Suppressor macrophage (primary cell): ENCODE measurements at places on chromosomes 13 and 19.
A peak's percentile ranks its signal among the peaks of the same experiment; 100 is the strongest.

GRCh38 chr19:31974941-31975340 lies 370.5 kb upstream of the ZNF507 start:
- no peak for DNase-seq

GRCh38 chr19:4456843-4457653 lies 546 bp downstream of the UBXN6 start:
- DNase-seq: peak; percentile 65

GRCh38 chr13:107765724-107766401 lies 449.5 kb downstream of the LIG4 start:
- DNase-seq: no peak

DNA sequence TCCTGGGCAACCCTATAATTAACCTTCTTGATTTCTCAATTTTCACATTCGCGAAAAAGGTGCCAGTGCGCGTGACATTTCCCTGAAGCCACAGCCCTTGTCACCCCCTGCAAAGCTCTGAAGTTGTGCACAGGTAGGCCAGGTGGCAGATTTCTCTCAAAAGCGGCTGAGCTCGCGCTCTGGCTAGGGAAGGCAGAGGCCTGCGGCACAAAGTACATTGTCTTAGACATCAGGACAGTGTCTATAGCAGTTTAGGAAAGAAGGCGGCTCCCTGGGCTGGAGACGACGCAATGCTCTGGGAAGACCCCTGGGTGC lies 42.9 kb upstream of the ZNF14 start:
- DNase-seq: no peak

GRCh38 chr19:55088543-55089341 lies 13.1 kb downstream of the EPS8L1 start:
- peak; percentile 86 for DNase-seq

DNA sequence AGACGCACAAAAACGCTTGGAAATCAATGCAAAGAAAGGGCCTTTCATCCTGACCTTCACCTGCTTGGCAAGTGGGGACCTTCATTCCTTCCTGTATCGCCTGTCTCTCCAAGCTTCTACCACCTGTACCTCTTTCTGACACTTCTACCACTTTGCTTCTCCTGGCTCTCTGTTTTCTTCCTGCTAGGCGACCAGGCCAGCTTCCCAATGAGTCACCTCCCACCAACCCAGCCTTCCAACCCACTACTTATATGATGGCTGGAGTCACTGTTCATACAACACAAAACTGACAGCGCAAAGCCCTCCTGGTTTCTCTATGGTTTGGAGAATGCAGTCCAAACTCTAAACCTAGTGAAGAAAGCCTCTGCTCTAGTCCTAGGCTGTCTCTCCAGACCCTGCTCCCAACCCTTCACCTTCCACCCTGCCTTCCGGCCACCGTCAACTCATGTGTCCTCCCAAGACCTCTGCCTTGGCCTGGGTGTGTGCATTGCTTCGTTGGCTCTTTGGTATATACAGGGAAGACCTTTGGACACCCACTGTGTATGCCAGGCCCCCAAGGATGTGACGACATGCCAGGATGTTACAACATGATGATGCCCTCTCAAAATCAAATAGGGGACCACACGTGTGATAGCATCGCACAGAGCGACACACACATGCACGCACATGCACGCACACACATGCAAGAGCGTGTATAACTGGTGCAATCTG lies 148.5 kb downstream of the STK24 start:
- DNase-seq: no peak

DNA sequence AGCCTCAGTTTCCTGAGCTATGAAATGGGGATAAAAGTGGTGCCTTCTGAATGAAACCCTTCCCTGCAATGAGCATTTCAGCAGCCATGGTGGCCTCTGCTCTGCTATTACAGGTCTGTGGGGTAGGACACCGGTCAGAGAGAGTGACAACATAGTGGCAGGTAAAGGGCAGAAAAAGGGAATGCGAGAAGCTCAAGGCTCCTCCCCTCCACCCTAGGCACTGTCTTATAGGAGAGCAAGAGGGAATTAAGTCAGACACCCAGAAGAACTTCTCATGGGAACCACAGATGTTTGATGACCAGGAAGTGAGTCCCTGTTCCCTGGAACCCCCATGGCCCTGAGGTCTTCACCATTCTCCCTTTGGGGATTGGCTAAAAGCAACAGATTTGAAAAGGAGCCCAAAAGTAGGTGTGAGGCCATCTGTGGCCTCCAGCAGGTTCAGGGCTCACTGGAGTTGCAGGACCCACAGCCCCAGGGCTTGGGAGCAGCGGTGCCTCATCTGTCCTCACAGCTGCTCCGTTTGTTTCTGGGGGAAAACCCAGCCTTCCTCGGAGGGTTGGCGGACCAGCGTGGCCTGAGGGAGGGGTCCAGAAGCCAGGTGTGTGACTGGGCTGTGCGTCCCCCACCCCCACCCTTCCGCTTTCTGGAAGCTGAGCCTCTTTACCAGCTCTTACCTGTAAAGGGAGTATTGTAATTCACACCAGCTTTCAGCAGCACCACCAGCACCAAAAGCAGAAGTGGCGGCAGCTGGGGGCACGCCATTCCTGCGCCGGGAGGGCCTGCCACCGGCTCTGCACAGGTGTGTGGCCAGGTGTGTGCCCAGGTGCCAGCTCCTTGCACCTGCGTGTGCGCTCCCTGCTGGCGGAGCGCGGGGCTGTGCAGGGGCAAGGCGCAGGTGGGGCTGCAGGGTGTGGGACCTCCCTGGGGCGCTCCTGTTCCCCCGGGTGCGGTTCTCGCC lies 19.4 kb downstream of the IQCN start:
- no peak for DNase-seq

DNA sequence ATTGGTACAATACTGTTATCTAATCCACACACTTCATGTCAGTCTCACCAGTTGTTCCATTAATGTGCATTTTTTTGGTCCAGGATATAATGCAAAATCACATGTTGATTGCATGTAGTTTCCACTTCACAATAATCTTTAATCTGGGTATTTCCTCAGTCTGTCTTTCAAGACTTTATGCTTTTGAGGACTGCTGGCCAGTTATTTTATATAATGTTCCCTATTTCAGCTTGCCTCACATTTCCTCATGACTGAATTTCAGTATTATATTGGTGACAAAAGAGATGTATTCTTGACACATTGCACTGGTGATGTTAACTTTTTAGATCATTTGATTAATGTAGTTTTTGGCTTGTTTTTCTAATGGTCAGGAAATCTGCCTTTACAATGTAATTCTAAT lies 368.3 kb downstream of the IRS2 start:
- DNase-seq: no peak

GRCh38 chr19:51122112-51122981 lies 2.4 kb upstream of the SIGLEC9 start:
- DNase-seq: peak; percentile 84

DNA sequence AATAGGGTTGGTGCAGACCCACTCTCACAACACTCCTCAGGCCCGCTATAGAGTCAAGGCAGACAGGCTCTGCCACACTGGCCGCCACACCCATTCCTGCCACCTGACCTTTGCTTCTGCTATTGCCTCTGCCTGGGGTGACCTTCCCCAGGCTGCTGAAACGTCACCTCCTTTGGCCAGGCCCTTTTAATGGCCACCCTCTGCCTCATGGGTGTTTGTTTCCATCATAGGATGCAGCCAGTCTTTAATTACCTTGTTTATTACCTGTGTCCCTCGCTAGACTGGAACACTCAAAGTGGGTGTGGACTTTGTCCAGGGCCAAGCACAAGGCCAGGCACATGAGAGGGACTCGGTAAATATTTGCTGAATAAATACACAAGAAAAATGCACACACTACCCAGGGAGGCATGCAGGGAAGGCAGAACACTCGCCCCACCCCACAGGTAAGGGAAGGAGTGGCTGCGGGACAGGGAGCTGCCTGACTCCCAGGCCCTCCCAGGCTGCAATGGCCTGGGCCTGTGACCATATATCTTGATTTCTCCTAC lies 3.2 kb downstream of the LSM4 start:
- DNase-seq: peak; percentile 63

DNA sequence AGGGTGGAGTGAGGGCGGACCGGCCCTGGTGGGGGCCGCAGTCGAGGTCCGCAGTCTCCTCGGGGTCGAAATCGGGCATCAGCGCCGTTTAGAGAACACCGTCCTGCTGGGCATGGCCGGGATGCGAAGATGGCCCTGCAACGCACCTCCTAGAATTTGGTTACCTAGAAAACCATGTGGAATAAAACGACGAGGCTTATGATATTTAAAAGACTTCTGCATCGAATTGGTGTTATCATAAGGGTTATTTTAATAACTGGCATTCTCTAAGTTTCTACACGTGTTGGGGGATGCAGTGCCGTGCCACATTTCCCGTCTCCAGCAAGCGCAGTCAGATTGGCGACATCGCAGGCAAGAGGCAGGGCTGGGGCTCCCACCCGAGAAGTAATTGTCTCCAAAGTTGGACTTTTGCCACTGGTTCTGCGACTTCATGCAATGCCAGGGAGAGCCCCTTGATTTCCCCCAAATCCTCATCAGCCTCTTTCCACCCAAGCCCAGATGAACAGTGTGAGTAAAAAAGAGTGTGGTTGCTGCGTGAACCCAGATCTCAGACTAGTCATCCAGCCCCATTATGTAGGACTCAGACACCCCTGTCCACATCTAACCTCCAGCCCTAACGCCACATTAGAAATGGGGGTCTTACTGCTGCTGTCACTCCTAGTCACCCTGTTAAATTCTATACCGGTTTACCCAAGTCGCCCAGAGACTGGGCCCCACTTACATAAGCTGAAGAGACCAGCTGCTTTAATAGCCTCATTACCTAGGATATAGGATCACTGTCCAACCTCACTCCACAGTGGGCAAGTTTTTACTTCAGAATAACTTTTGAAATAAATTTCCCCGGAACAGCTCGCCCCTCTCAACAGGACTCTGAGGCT lies 571 bp upstream of the DHRS12 start:
- peak; percentile 21 for DNase-seq

GRCh38 chr13:79121286-79121685 lies 284.8 kb downstream of the RBM26 start:
- no peak for DNase-seq

DNA sequence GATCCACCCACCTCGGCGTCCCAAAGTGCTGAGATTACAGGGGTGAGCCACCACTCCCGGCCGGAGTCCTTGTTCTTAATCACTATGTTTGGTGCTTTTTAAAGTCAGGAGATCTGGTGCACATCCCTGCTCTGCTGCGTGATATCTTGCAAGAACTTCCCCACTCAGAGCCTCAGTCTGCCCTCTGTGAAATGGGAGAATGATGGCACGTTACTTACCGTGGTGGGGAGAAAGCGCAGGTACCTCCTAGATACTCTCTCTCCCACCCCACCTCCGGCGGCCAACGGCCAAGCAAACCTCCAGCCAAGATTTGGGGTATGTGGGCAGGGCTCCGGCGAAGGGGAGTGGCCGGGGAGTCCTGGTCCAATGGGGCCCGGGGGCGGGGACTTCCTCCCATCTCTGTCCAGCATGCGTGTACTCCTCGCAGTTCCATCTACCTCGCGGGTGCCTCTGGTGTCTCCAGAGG lies at the start of gene RYR1:
TSS of gene RYR1 (plus strand) at position 424 of the 466 bp plus-strand sequence. CDS start 139 bp downstream, outside the sequence.
- DNase-seq: peak; percentile 72

- DNase-seq: no peak
Observed at GRCh38 chr19:41707502-41707812, 969 bp upstream of the CEACAM5 start.
